ENCODE measurements at places on chromosomes 16 and 17.

DNA sequence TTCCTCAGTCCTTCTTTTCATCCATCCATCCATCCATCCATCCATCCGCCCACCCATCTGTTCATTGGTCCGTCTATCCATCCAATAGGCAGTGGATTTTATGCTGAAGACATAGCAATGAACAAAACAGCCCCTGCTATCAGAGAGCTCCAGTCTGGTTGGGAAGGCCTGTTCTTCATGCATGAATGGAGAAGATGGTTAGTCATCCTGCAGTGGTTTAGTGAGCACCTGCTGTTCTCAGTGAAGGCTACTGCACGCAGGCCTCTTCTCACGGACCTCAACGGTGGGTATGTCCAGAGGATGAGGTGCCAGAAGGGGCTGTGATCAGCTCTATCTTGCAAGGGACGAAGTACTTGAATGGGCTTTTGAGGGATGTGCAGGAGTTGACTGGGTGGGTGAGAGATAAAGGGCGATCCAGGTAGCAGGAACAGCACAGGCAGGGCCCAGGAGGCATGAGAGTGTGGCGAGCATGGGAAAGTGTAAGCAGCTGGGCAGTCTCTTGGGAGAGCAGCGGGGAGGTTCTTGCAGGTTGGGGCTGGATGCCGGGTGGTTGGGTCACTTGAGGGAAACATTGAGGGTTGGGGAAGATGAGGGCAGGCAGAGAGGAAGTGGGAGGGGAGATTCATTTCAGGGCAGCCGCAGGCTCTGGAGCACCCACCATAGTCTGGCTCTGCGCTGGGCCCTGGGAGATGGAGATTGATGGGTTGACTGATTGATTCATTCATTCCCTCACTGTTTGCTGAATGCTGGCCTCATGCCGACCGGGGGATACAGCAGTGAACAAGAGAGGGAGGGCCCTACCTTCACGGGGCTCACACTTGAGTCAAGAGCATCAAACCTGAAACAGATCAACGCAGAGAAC lies 115.0 kb upstream of the CIBAR2 start:
- no peak for DNase-seq

GRCh38 chr17:50152736-50153135 lies 2.3 kb upstream of the PPP1R9B start:
- no peak for DNase-seq

DNA sequence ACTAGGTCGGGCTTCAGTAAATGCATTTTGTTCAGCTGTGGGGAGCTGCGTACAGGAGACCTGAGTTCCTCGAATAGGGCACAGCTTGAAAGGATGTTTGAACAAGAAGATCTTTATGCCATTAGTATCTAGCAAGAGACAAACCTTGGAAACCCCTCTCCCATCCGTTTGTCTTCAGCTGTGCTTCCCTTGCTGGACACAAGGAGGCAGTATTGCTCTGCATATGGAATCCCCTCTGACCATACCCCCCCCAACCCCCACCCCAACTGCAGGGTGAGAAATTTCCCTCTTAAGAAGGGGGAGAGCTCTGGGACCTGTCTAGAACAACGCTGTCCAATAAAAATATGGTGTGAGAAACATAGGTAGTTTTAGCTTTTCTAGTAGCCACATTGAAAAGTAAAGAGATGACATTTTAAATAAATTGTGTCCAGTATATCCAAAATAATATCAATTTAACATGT lies 1.6 kb downstream of the MRM1 start:
- peak; percentile 73 for DNase-seq

- peak; percentile 49 for DNase-seq
Observed at GRCh38 chr17:75240394-75241142, 20.8 kb downstream of the GGA3 start.

DNA sequence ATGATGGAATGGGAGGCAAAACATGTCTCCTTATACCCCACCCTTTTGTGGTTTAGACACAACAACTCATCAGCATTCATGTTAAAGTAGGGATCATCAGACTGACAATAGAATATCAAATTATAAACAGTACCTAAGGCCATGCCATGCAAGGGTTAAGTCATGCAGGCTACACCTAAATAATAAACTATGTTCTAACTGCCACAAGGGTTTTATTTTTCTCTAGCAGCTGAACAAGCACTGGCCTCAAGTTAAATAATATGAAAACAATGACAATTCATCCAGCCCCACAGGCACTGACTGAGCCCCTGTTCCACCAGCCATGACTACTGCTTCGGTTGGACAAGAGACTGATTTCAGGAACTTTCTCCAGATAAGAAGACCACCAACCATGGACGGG lies 164.5 kb upstream of the PIRT start:
- no peak for DNase-seq

DNA sequence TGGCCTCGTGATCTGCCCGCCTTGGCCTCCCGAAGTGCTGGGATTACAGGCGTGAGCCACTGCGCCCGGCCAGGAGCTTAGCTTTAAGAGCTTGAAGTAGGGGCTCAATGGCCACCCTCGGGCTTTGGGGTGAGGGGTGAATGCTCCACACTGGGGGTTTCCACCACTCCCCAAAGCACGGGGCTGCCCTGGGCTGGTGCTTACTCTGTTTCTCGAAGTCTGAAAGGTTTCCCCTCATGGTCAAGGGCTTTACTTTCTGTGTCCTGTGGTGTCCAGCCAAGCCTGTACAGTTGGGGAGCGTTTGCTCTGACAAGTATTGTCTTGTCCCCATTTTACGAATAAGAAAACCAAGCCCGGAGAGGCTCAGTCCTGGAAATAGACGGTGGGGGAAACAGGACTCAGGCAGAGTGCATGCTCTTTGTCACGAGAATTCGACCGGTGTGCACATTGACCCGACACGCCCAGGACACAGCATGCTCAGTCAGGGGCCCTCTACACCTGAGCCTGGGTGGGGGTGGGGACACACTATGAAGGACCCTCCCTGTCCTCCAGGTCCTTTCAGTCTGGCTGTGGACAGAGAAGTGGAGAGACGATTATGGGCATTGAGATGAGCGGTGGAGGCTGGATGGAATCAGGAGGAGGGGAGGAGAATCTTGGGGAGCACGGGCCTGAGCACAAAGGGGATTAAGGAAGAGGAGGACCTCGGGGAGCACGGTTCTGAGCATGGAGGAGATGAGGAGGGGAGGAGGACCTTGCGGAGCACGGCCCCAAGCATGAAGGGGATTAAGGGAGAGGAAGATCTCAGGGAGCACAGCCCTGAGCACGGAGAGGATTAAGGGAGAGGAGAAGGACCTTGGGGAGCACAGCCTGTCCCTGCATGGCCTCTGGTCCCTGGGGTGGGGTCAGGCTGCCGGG lies 7.5 kb downstream of the CD7 start:
- no peak for DNase-seq

DNA sequence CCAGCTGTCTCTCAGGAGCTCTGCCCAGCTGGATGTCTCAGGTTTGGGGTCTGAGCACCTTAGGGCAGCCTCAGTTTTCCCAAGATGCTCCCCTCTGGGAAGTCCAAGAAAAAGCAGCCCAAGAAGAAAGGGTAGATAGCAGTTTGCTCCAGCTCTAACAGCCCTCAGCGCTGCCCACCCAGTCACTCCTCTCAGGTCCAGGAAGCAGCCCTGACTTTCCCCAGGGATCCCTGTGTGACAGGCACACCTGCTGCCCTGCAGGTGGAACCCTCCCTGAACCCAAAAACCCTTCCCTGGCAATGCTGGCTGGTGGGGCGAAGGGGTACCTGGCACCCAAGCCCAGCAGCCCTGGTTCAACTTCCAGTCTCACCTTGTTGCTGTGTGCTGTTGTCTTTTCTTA lies 48.1 kb downstream of the BEAN1 start:
- DNase-seq, result no peak

GRCh38 chr16:2498531-2499253 lies 15.1 kb upstream of the ATP6V0C start:
- DNase-seq, result no peak
